ENCODE measurements at places on chromosomes 12 and 14. TPM values are rescaled to one million over a fixed set of nuclear protein-coding genes. Genes with fewer than 3 reads are reported as not detected.

The RBP5 gene
- 3.0 TPM for total RNA-seq

The P3H3 gene
- 32.9 TPM for total RNA-seq

The TAS2R46 gene
- 3.8 TPM for total RNA-seq

The SPATA7 gene
- 7.1 TPM for total RNA-seq

The PTGER2 gene
- total RNA-seq = 6.6 TPM

The TARBP2 gene
- 35.5 TPM for total RNA-seq

GRCh38 chr12:132554845-132555630 is 55.3 kb downstream of the LRCOL1 start:
- no peak for DNase-seq

DNA sequence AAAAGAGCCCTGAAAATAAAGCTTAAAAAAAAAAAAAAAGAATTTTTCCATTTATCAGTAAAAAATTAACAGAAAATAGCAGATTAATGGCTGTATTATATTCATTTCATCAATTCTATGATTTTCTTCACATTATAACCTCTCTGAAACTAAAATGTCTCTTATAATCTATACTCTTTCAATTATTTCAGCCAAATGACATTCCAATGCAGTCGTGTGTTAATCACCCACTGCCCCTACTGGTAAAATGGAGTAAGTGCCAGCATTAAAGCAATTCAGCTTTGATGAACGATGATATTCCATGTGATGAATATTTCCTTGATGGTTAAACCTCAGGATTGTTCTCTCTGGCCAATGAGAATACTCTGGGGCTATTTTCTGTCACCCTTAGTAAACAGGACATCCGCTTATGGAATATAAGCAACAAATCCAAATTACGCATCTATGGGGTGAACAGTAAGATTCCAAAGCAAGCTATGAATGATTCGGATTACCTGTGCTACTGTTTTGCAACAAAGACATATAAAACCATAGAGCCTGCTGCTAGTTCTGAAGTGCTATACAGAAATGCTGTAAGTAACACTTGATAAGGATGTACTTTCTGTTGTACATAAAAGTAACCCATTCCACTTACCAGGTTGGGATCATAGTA is 20.3 kb upstream of the SYCP3 start:
- no peak for DNase-seq

DNA sequence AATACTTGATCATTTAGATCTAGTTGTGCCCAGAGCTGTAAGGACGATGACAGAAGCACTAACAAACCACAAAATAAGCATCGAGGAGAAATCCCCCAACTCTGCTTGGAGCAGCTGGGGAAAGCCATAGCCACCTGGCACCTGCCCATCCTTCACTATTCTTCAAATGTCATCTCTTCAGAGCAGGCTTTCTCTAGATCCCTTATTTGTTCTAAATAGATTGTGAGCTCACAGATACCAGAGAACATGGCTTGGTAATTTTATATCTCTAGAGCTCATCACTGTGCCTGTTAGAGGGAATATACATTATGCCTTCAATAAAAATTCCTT is 50.9 kb downstream of the GRIP1 start:
- no peak for DNase-seq

DNA sequence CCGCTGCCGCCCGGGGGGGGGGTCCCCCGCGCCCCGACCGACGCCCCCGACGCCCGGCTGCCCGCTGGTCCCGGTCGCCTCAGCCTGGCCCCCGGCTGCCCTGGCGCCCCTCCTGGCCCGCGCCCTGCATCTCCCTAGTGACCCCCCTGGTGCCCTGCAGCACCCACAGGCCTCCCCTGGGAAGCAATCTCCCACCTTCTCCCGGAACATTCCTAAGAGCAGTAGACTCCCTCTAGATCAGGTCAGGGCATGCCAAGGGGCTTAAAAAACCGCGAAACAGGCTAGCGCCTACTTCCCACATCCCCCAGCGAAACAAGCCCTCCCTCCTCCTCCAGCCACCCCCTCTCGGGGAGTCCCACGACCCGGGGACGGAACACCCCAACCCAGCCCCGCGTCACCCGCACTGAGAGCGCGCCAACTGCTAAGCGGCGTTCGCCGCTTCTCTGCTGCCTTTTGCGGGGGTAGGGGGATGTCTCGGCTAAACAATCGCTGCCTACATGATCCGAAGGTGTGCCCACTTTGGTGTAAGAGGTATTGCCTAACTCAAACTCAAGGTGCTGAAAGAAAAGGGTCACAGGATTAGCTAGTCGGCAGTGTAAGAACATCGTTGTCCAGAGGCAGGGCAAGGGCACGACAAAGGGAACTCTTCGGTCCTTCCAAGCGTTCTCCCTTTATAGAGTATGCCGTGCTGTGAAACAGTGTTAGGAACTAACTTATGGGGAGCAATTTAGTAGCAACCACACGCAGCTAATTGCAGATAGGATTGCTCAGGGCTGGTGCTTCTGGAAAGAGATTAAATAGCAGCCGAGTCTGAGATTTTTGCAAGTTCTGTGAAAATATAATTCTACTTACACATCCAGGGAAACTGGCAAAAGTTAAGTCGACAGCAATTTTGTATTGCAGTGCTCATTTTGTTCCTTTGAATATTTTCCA is 619 bp upstream of the NTN4 start:
- peak; percentile 20 for DNase-seq

DNA sequence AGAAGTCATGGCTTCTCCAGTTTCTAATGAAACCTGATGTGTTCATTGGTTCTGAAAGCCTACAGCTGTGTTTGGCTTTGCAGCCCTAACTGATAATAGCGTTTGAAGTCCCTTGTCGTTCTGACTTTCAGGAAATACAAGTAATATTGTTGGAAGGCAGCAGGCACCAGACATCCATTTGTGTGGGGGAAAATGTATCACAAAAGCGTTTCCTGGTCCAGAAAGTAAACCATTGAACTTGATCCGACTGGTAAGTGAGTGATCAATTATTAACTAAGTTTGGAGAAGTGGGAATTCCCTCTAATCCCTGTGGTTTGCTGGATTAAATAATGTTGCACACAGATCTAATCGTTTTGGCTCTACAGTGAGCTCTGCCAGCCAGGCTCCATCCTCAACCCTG is 77.3 kb upstream of the LTA4H start:
- DNase-seq = no peak

GRCh38 chr12:64660237-64661018 is 50.1 kb downstream of the RASSF3 start:
- no peak for DNase-seq

DNA sequence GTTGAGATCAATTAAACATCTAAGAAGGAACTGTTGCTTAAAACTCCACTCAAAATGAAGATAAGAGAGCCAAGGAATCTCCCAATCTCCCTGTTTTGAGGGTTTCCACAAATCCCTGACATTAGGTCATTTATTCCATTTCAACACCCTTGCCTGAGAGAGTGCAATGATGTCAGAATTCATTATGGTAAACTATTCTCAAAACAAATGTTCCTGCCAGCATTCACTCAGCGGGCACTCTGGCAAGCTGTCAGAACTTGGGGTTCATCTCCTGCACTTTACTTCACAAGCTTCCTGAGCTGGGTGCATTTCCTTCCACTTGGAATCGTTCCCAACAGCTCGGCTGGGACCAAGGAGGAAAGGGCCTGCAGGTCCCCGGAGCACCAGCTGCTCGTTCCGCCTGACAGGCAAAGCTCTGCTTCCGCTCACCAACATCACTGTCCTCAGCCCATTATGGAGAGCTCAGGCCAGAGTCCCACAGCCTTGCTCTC is 117.8 kb downstream of the TTC7B start:
- DNase-seq = peak; percentile 31

- DNase-seq = no peak
Measured at GRCh38 chr12:109250523-109250922, 58.6 kb downstream of the FOXN4 start.

- peak; percentile 16 for DNase-seq
Measured at GRCh38 chr12:118035190-118036041, 18.9 kb downstream of the RFC5 start.

DNA sequence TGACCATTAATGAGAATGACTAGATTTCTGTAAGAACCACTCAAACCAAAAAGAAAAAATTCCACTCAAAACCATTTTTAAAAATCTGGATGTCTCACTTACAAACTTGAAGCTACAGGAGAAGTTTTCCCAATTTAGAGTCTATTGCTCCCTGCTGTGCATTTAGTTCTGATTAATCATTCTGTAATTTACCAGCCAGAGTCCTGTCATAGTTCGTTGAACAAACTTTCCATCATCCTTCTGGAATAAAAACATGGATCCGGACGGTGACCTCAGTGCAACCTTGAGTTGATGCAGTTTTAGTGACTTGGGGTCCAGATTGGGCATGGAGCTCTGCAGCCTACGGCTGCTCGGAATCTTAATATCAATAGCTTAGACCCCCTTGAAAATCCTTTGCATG is 73.4 kb downstream of the PRMT8 start:
- no peak for DNase-seq

DNA sequence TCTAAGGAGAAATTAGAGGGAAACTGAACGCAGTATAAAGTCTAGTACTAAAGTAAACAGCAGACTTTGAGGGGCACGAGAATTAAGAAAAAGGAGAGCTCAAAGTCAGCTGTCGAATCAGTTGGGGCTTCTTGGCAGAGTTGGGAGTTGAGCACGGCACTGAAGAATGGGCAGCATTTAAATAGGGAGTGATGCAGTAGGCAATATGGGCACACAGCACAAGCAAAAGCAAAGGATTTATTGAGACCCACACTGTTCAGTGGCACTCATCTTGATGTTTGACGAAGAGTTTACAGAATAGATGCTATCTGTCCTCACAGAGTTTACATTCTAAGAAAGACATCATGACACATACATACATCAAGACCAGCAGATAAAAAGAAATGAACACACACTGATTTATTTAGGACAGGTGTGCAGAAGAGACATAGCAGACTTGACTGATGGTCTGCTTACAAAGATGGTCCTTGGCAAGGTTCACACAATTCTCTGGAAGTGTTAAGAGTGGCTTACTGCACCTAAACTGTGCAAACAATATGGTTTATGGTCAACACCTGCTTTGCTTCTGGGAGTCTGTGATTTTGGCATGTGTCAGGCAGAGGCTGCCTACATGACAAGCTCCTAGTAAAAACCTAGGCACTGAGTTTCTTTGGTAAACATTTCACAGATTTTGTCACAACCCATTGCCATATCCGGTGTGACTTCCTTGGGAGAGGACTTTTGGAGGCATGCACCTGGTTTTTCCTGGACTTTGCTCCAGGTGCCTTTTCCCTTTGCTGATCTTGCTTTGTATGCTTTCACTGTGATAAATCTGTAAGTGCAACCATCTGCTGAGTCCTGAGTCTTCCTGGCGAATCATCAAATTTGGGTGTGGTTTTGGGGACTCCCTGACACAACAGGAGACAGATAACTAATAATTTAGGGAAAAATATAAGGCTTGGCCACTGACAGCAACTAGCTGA is 26.3 kb downstream of the ALKBH1 start:
- DNase-seq = peak; percentile 43

DNA sequence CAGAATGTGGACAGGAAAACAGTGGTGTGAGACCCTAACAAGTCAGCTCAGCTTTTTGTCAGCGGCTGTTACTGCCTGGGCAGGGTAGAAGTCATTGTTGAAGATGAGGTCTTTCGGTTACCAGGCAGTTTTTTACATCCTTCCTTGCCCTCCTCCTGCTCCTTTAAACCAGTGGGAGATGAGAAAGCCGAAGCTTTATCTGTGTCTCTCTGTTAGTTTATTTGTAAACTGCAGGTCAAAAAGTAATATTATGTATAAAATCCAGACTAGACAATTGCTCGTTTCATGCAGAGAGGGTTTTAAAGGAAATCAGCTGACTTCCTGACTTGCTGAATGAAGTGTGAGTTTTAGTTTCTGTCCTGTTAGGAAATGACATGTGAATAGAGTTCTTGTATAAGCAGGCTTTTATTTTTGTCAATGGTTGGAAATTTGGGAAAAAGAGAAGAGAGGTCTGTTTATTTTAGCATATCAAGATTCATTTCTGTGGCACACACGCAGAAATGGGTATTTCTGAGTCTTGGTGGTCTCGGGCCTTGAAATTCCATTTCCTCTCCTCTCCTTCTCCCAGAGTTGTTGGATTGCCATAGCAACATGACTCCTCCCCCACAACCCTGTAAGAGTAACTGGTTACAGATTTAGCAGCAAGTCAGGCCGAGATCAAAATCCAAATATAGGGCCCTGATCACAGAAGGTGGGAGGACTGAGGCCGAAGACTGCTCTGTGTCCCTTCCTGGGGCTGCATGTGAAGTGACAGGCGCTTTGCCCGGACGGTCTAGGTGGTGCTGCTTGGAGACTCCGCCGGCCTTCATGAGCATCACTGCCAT is 60.8 kb downstream of the SAMD4A start:
- DNase-seq = no peak

GRCh38 chr12:53676656-53677015 is 753 bp upstream of the ATP5MC2 start:
- peak; percentile 41 for DNase-seq

DNA sequence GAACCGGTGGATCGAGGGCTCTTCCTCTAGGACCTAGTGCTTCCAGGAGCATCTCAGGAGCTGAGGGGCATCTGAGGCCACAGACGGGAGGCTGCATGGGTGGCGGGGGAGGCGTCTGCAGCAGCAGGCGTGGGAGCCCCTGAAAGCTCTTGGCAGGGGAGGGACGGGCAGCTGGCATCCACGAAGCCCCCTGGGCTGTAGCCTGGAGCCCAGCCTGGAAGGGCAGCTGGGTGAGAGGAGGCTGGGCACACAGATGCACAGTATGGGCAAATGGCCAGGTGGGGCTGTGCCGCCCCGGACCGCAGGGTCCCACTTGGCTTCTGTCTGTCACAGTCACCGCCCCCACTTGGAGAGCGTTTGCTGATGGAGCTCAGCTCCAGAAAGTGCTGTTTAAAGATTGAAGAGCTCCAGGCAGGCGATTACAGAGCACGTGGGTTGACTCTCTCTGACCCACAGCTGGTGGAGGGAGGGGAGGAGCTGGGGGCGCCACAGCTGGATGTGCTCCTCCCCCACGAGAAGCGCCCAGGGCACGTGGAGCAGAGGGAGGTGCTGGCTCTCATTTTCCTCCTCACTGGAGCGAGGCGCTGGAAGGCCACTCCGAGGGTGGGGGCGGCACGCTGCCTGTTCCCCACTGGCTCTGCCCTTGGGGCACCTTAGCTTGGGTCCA is 155.0 kb upstream of the C14orf180 start:
- DNase-seq = no peak

DNA sequence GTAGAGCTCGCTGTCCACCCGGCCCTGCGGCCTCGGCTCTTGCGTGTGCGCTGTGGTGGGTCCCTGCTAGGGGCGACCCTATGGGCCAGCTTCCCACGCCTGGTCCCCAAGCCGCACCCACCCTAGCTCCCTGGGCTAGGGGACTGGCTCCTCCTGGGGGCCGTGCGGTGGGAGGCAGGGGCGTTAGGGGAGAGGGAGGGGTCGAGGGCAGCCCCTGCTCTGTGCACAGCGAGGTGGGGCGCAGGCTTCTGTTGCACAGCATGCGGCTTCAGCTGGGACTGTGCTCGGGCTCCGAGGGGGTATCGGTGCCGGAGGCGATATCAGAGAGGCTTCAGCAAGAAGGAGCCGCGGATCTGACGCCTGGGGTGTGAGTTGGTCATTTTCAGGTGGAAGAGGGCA is 86.1 kb downstream of the ALG10 start:
- DNase-seq = no peak

All from transverse colon (tissue), 4 donors.